Daoy (cell line): ENCODE measurements at places on chromosomes 2 and 18. TPM values are rescaled to one million over a fixed set of nuclear protein-coding genes. Genes with fewer than 3 reads are reported as not detected.

The RBKS gene
- total RNA-seq: 1.7 and 3.4 TPM in 2 replicates

The SPEG gene
- 4.9 and 18.4 TPM in 2 replicates for total RNA-seq

The USP34 gene
- total RNA-seq: 51.6 and 56.5 TPM in 2 replicates

The REV1 gene
- 13.0 and 18.3 TPM in 2 replicates for total RNA-seq
